ENCODE measurements at places on chromosomes 12 and 14. TPM values are rescaled to one million over a fixed set of nuclear protein-coding genes. Genes with fewer than 3 reads are reported as not detected.

- H3K27me3 ChIP-seq: no peaks in the 10 kb centered on the region
- DNase-seq: no peak
- no peak overlapping the region for H3K4me3 ChIP-seq
- H3K27ac ChIP-seq: no peak overlapping the region
- H3K4me1 ChIP-seq: no peaks in the 10 kb centered on the region
These were observed 267.6 kb downstream of the DUSP6 start for GRCh38 chr12:89084751-89085150.

- H3K36me3 ChIP-seq: no peaks in the 10 kb centered on the region
- no peaks in the 10 kb centered on the region for H3K27me3 ChIP-seq
- no peak overlapping the region for H3K27ac ChIP-seq
- H3K4me3 ChIP-seq: no peak overlapping the region
These were observed 129.8 kb downstream of the PTPRB start for GRCh38 chr12:70507442-70507841.

- H3K4me1 ChIP-seq: no peaks in the 10 kb centered on the region
- DNase-seq: no peak
- no peak overlapping the region for H3K4me3 ChIP-seq
- H3K27ac ChIP-seq: no peak overlapping the region
These were observed 767.9 kb downstream of the TMEM121 start for GRCh38 chr14:106294324-106294723.

GRCh38 chr14:90045616-90046015, 16.2 kb upstream of the KCNK13 start:
- DNase-seq: no peak
- H3K27ac ChIP-seq: no peak overlapping the region
- no peaks in the 10 kb centered on the region for H3K27me3 ChIP-seq

Gene TC2N
- 284 TPM for total RNA-seq

Gene KRT3
- not detected for total RNA-seq

Gene NFATC4
- 85.5 TPM for total RNA-seq
